ENCODE measurements at places on chromosomes 2 and 18.

DNA sequence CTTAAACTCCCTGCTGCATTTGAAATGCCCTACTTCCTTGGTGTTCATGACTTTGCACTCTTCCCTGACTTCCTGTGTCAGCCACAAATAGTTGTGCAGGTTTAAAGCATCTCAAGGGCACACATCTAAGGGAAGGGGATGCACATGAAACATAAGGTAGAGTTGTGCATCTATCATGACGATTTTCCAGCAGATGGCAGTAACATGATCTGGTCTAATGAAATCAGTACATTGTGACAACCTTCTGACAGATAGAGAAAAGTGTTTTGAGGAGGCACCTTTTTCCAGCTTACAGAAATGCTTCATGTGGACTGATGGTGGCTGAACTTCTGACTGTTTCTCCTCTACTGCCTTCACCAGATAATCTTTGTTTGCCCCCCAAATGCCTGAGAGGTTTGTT lies 238.9 kb downstream of the XIRP2 start:
- DNase-seq = no peak

DNA sequence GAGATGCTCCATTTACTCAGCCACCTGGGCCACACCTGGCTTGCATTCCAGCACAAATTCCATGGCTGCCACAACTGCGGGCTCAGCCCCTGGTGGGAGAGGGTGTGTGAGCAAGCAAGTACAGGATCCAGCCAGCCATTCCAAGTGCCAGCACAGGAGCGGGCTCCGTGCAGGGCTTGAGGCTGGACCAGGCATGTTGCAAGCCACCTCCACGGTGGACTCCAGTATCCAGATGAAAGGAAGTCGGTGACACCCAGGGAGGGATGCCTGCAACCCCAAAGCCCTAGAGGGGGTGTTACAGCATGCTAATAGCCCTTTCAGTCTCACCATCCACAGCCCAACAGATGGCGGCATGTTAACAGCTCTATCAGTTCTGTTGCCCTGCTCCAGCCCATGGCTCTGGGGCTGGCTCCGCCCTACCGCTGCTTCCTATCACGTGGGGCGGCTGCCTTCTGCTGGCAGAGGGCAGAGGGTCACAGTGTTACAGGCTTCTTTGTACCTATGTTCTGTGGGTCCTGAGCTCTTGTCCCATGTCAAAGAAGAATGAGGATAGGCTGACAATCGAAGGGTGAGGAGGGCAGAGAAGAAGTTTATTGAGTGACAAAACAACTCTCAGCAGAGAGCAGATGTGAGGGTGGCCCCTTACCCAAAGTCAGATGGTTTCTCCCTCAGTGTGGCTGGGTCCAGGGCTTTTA lies 11.7 kb upstream of the GORASP2 start:
- no peak for DNase-seq

- no peak for DNase-seq
These were observed 67.8 kb downstream of the PTGR3 start for GRCh38 chr18:75141166-75141565.

DNA sequence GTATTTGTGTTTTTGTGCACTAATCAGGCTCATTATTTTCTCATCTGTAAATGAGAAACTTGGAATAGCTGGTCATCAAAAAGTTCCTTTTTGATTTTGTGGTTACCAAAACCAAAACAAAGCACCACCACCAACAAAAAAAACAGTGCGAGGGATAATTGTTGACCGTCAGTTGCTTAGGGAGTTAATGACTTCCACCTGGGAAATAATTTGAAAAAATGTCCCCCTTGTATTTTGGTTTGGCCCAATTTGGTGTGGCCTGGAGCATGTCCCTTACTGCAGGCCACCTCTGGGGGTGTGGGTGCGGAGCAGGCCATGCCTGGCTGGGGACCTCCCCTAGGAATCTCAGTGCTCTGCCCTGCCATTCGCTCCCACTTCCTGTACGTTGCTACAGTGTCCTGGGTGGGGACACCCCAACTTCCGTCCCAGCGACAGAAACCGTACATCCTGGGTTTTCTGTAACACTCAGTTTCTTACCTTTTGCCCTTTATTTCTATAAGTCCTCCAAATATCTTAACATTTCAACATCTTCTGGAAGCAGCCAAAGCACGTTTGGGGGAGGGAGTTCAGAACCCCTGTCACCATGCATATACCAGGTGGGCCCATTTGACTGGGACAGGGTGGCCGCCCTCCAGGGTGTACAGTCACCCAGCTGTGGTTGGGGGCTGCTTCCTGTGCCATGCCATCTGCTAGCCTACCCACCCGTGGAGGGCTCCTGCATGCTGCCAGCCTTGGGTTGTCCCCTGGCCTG lies 31.3 kb downstream of the NCK2 start:
- no peak for DNase-seq

- no peak for DNase-seq
These were observed 61.2 kb downstream of the WDSUB1 start for GRCh38 chr2:159225025-159226016.

- DNase-seq = no peak
These were observed 722.5 kb downstream of the SOCS6 start for GRCh38 chr18:71011389-71011788.

- no peak for DNase-seq
These were observed 21.4 kb upstream of the MGAT5 start for GRCh38 chr2:134232461-134232860.

GRCh38 chr2:219104107-219105035 lies 43.6 kb upstream of the IHH start:
- DNase-seq = no peak

GRCh38 chr2:22450831-22451230 lies 934.1 kb upstream of the KLHL29 start:
- DNase-seq = peak; percentile 47

DNA sequence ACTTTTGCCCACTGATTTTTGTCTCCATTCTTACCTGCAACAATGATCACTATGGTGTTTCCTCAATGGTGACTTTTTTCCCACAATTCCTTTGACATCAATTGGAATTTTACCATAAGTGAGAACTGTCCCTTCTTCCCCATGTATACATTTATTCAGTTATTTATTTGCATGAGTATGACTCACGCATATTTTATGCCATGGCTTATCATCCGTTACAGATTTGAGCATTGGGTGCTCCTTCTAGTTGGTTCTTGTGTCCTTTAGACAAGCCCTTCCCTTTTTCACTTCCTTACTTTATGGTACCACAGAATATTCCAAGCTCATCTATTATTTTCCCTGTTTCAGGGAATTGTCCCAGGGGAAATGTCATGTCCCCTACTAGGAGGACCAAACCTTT lies 7.6 kb downstream of the COX5B start:
- DNase-seq = no peak

- no peak for DNase-seq
These were observed 288.7 kb downstream of the LPIN1 start for GRCh38 chr2:12035029-12035720.

DNA sequence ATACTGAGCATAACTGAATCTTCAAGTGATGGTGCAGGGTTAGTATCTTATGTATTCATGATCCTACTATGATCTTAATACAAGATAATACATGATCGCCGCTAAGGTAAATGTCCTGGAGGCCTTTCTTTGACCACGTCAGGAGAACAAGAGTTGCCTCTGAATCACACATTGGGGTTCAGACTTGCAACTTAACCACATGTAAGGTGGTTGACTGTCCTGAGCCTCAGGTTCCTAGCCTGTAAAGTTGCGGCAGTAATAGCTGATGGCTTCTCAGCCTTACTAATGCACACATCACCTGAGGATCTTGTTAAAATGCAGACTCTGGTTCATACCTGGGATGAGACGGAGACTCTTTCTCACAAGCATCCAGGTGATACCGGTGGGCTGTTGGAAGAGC lies 112.5 kb downstream of the MGAT5 start:
- no peak for DNase-seq

DNA sequence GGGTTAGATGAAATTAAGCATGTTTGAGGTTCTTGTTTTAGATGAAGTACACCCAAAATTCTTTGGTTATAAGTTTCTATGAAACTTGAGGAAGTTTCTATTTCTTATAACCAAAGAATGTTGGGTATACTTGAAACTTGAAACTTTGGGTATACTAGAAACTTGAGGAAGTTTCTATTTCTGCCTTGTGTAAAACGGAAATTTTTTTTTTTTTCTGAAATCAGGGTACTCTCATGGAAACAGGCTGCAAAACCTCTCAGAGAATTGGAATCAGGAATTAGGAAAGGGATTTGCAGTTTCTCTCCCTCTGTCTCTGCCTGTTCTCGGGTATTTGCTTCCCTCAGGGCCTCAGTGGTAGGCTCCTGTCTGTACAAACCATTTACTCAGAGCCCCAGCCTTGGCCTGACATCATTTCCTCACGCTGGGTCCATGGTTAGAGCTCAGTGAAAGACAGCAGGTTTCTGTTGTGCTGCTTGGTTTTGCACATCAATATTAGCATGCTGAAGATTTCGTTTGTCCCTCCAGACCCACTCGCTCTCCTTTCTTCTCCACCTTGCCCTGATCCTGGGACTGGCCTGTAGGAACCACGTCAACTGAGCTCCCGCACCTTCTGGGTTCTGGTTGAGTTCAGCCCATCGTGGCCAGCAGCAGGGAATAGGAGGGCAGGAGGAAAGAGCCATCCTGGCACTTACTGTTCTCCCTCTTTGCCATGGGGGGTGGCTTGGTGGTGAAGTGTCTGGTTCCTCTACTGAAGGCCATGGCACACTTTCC lies 106.4 kb downstream of the POLR1A start:
- no peak for DNase-seq
